ENCODE measurements at places on chromosomes 16 and 17.

DNA sequence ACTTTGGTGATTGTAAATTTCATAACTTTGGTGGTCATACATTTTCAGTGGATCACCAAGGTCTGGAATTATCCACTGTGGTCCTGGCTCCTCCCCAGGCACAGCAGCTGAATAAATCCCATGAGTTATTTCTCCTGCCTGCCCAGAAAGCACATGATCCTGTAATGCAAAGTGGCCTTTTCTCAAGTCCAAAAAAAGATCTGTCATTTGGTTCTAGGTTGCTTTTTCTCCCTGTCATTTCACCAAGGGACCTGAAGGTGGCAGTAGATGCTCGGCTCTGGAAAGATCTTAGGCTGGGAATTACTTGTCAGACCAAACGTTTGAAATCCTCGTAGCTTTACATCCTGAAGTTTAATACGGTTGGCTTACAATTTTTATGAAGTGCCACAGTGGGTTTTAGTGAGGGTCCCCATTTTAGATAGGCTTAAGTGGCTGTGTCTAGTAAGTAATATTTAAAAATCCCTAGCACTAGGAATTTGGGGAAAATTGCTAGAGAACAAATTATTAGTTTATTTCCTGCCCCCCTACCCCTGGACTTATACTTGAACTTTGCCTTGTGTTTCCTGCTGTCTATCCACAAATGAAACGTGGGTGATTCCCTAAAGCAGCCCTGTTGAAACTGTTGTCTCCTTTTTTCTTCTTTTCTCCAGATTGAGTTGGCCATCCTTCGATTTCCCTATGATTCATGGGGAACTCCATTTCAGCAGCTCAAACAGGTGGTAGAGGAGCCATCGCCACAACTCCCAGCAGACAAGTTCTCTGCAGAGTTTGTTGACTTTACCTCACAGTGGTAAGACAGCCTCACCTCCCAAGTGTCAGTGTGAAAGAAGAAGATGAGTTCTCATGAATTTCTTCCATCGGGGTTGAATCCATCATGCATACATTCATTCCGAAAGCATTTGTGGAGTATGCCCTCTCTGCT lies 111.7 kb downstream of the MAP2K6 start:
- no peak for DNase-seq

DNA sequence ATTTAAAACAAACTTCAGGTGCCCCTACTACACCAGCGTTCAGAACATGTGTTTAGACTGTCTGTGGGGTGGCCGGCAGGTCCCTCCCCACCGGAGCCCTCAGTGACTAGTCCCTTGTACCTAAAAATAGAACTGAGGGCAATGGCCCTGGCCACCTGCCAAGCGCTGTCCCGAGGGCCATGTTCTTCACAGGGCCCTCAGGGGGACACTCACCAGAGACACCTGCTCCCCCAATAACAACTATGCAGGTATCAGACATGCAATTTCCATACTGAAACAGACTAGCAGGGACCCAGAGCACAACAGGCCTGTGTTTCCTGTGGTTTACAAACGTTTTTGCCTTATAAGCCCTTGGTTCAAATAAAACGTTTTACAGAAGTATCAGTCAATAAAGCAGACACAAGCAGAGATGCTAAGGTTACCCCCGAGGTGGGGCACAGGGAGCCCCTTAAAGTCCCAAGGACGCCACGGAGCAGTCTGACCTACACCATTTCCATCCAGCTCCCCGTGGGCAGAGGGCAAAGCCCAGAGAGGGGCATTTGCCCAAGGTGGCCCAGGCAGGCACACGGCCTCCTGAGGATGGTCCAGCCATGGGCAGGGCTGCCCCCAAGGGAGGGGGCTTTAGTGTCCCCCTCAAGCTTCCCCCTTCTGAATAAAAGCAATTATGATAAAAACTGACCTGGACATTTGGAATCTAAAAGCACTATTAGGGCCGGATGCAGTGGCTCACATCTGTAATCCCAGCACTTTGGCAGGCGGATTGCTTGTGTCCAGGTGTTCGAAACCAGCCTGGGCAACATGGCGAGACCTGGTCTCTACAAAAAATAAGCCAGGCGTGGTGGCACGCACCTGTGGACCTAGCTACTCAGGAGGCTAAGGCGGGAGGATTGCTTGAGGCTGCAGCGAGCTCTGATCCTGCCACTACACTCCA lies 896 bp upstream of the MYLK3 start:
- no peak for DNase-seq

GRCh38 chr17:82767041-82767754 lies 15.3 kb downstream of the TBCD start:
- peak; percentile 46 for DNase-seq

DNA sequence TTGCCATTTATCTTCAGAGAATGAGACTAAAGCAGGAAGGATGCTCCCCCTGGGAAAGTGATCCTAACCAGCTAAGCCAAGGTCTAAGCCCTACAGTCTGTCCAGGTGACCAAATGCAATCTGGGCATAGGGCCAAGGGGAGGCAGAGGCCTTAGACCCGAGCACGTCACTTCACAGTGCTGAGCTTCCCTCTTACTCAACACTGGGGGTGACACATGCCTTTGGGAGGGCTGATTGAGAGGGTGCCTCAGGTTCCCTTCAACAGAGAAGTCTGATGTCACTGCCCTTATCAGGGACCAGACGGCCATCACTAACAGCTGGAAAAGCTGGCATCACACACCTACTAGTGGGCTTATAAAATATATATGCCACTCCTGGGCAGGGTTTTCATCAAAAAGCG lies 4.0 kb downstream of the CIAO2B start:
- DNase-seq = no peak

- DNase-seq = no peak
These were observed 4.5 kb upstream of the RMI2 start for GRCh38 chr16:11340710-11341109.

- DNase-seq = no peak
These were observed 83.2 kb downstream of the RPGRIP1L start for GRCh38 chr16:53620476-53620875.

DNA sequence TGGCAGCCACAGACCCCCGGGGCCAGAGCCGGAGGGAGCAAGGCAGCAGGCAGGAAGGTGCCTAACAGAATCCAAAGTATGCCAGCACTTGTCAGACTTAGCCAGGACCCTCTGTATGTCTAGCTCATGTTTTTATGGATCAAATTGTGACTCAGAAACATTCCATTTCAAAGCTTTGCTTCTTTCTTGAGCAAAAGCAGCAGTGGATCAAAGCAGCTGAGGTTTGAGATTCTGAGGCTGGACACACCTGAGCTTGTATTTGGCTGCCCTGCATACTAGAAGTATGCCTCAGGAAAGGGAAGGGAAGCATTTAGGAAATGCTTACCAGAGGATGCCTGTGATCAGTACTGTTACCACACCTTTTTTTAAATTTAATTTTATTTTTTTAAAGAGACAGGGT lies 5.7 kb upstream of the MYO1C start:
- DNase-seq = no peak

- DNase-seq = no peak
These were observed 303.0 kb upstream of the ZFHX3 start for GRCh38 chr16:73350707-73351452.

- DNase-seq = no peak
These were observed 43.9 kb downstream of the TMEM235 start for GRCh38 chr17:78275355-78275754.

GRCh38 chr16:3536271-3536731 lies 35.5 kb downstream of the CLUAP1 start:
- DNase-seq = no peak

- DNase-seq = no peak
These were observed 217.0 kb downstream of the CCDC182 start for GRCh38 chr17:57528058-57528451.

DNA sequence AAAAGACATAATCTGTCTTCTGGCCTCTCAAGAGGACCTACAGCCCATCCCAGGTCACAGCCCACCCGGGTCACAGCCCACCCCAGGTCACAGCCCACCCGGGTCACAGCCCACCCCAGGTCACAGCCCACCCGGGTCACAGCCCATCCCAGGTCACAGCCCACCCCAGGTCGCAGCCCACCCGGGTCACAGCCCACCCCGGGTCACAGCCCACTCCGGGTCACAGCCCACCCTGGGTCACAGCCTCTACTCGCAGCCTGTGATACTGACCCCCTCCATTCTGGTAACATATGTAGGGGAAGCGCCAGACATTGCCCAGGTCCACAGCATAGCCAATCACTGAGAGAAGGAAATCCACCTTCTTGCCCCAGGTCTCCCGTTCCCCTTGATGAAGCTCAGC lies 14.2 kb downstream of the SLC6A4 start:
- DNase-seq = no peak

DNA sequence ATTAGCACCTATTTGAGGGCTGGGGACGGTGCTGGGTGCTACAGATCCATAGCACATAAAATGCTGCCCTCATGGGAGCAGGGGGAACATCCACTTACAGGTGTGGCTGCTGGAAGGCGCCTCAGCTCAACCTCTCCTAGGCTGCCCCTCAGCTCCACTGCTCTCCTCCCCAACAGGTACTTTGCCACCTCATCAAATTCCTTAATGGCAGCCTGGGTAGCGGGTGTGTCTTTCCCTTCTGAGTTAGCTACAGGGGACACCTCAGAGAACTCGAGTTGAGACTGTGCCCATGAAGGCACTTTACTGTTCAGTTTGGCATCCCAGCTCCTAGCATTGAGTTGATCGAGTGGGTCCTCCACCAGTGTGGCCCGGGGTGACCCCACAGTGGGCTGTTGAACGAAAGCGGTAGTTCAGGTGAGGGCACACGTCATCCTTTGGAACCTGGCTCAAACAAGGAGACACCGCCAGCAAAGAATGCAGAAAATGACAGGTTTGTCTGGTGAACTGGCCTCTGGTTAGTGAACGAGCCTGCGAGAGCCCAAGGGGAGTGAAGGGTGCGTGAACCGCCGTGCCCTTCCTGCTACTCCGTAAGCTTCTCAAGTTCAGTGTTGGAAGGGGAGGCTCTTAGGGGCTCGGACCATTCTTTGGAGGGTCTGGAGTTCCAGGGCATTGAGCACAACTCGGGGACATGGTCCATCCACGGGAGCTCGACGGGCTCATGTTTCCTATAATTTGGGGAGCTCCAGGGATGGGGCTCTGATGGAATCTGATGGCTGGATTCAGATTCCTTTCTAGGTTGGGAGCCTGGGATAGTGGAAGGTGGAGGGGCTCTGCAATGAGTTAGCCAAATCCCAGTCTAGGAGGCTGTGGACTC lies 3.5 kb upstream of the CMIP start:
- DNase-seq = no peak

DNA sequence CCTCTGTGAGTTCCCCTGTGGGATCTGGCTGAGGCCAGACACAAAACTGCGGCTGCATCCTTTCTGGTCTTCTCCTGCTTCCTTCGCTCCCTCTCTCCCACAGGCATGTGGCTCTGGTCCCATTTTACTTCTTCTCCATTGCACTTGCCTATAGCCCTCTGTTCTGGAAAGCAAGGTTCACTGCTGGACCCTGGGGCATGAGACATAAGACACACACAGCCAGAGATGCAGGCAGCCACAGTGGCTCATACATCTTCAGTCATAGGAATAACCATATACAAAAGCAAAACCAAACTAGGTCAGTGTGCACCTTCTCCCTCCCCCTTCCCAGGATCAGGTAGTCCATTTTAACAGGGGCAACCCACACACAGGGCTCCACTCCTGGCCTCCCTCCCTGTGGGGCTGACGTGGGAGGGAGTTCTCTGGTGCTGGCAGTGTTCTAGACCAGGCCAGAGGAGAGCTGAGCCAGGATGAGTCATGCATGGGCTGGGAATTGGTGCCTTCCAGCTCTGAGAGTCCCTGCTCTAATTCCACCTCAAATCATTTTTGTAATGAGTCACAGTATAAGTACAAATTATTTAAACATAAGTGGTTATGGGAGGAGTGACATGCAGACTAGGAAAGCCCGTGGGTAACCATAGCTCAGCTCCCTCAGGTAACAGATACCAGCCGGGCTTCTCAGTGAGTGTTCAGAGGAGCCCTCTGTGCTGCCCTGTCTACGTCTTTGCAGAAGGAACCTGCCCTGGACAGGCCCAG lies 58.0 kb downstream of the ASIC2 start:
- DNase-seq = no peak

GRCh38 chr16:897701-898100 lies 73.1 kb downstream of the LMF1 start:
- DNase-seq = no peak

DNA sequence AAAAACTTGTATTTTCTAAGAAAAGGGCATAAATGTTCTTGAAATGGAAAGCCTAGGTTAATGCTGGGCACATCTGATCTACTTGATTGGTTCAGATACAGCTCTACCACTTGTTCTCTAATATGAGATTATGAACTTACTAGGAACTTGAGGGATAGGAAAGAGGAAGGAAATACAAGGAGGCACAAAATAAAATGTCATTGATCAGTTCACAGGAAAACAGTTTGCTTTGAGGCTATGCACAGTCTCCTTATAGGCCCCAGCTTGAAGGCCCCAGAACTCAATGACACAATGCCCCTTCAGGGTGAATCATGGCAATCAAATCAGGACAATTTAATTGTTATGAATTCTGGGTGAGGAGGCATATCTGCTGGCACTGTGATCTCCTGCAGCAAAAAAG lies 27.1 kb downstream of the NXPH3 start:
- DNase-seq = no peak

GRCh38 chr17:31803494-31804213 lies 55.4 kb downstream of the COPRS start:
- DNase-seq = no peak

DNA sequence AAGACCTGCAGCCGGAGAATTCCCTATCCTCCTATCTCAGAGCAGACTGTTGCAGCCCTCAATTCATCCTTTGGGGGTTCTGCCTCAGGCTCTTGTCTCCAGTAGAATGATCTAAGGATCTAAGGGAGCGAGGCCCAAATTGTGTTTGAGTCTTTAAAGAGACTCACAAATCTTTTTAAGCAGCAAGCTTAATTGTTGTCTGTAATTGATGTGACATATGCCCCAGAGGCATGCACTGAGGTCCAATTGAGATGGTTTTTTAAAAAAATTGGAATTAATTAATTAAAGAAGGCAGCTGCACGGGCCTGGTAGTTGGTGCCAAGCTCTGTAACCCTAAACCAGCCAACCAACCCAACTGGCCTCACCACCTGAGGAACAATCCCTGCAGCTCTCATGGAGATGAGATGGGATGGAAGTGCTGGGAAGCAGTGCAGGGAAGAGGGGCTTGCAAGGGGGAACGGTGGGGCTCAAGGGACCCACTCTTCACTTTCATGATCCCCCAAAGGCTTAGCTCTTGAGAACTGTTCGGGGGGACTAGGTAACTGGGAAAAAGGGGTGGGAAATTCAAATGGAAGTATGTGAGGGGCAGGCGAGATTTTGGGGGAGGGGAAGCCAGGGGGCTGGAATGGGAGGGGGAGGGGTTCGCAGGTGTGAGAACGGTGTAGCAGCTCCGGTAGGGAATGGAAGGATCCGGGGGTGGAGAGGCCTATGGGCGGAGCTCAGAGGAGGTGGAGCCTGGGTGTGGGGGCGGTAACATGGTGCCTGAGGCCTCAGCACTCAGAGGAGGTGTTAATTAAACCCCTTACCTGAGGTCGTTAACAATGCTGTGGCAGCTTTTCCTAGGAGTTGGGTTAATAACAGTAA lies 9.2 kb upstream of the ZNF652 start:
- DNase-seq = no peak

GRCh38 chr17:12730931-12731521 lies 58.3 kb upstream of the ARHGAP44 start:
- DNase-seq = no peak

GRCh38 chr16:80460988-80461387 lies 79.8 kb upstream of the DYNLRB2 start:
- DNase-seq = no peak

GRCh38 chr17:1762233-1762900 lies 507 bp downstream of the SERPINF1 start:
- no peak for DNase-seq

GRCh38 chr17:16583781-16584180 lies 14.8 kb upstream of the ZNF287 start:
- DNase-seq = no peak
